Mammary epithelial cell (primary cell): ENCODE measurements at places on chromosomes 4 and X. TPM values are rescaled to one million over a fixed set of nuclear protein-coding genes. Genes with fewer than 3 reads are reported as not detected.

The CTAG1B gene
- total RNA-seq: not detected in 2 replicates

The FAT1 gene
- 1,267 TPM for total RNA-seq

The DGKK gene
- not detected for total RNA-seq

The ADH1A gene
- total RNA-seq: not detected in 2 replicates

The CLCN3 gene
- 30.2 TPM for total RNA-seq

The KIF4A gene
- 8.7 and 18.8 TPM in 2 replicates for total RNA-seq

The LDB2 gene
- not detected in 2 replicates for total RNA-seq

The HTRA3 gene
- 0.17 TPM for total RNA-seq

The CT55 gene
- not detected in 2 replicates for total RNA-seq
